ENCODE measurements at places on chromosomes 5 and 9.

DNA sequence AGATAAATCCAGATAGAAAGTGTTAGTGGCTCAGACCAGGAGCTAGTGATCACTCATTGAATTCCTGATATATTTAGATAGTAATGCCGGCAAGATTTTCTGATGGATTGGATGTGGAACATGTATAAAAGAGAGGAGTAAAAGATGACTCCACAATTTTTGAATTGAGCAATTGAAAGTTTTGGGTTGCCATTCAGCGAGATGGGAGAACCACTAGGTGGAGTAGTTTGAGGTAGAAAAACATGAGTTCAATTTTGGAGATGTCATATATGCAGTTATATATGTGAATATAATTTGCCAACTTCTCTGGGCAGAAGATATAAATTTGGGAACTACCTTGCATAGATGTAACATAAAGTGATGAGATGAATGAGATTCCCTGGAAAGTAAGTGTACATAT, 502.5 kb upstream of the SEMA6A start:
- DNase-seq = peak; percentile 0

DNA sequence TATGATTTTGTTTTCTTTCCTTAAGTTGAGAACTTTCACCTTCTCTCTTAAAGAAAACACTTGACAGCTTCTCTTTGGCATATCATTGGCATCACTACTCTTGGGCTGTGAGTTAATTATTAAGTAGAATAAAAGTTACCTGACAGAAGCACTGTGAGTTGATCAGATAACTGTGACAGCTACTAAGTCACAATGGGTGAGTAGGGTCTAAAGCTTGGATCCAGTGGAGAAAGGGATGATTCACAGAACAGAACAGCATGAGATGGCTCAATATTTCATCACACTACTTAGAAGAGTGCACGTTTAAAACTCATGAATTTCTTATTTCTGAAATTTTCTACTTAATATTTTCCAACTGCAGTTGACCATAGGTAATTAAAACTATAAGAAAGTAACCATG, 268.5 kb upstream of the NMUR2 start:
- DNase-seq = no peak

DNA sequence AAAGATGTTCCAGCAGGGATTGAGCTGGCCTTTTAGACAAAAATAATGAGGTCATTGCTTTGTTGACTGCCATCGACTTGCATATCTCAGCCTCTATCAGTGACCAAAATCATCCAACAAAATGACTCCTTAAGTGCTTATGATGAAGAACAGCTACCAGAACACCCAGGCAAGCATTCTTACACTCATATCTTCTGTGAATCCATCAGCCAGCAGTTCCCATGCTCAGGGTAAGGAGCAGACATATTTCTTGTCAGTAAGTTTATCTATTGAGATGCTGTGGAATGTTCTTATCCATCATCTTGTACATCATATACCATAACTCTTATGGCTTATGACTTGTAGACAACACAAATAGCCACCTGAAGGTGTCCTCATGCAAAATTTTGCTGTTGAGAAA, 20.2 kb upstream of the SPDL1 start:
- no peak for DNase-seq

DNA sequence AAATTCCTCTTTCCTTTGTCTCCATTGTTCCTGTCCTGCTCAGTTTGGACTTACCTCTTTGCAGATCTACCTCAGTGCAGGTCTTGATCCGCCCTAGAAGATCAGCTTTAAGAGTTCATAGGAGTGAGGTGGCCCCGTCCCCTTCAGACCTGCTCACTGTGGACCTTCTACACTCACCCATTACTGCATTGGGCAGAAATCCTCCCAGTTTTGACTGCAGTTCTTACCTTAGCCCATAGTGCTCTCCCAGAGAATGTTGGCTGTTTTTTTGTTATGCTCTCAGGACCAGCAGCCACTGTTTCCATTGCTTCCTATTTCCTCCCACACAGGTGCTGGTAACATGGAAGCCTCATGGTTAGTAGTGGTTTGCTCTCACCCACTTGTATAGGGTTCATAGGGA, 63.3 kb downstream of the GALNT10 start:
- DNase-seq = no peak

DNA sequence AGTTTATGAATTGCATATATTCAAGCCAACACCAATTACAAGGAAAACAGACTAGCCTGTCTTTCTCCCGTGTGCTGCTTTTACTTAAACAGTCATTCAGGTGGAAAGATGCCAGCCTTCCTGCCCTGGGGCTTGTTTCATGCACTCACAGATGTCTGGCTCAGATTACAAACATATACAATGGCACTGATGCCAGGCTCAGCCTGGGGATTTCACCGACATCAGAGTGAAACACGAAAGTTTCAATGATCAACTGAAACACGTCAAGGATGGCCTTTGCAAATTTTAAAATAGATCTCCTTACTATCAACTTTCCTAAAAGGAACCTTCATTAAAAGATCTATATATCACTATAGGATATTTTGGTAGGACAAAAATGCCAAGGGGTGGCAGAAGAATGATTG, 1576.5 kb downstream of the EFNA5 start:
- DNase-seq = peak; percentile 74

DNA sequence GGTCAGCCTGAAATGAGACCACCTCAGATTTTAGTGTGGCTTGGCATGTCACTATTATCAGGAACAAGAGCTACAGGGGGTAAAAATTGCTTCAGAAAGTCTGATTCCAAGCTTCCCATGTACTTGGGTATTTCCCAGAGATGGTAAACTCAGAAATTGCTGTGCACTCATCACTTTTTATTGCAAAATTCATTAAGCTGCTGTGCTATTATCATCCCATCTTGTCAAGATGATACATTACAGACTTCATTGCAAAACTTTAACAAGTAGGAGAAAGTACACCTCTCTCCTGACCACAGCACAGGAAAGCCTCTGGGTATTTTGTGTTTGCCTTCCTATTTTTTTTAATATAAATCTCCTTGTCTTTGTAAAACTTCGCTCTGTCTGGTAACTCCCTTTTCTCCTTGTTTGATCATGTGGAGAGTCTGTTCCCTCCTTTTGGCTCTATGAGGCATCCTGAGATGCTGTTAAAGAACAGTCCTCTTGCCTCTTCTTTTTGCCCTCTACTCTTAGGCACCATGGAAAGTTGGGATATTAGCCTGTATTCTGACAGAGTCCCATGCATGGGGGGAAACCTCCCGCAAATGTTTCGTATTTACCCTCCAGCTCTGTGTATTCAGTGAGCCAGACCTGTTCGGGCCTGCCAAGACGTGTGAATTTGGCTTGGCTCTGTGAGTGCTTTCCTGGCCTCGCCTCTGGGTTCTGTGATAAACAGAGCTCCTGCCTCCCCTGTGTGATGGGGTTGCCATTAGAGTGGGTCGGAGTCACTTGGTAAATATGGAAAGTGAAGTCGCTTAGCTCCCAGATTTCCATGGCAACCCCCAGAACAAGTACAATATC, 260.7 kb downstream of the NR3C1 start:
- DNase-seq = peak; percentile 82

GRCh38 chr9:74960561-74960960, 7.8 kb upstream of the C9orf40 start:
- no peak for DNase-seq

DNA sequence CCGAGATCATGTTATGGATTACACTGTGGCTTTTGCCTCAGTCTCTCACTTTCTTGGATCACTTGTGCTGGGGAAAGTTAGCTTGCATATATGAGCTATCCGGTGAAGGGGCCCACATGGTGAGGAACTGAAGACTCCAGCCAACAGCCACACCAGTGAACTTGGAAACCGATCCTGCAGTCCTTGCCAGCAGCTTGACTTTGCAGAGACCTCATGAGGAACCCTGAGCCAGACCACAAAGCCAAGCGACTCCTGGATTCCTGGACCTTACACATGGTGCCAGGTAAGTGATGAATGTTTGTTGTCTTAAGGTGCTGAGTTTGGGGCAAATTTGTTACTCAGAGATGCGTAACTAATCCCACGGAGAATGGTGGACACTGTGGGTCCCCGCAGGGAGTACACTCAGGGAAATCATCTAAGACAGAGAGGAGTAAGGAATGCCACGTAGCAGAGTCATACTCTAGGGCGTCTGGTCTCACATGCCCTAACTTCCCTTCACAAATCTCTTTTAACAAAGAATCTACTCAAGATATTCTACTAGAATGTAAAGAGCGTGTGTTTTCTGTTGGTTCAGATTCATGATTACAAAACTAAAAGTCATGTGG, 76.5 kb upstream of the PJA2 start:
- DNase-seq = no peak
